Stimulated activated naive CD4-positive, alpha-beta T cell treated with Interleukin-2 at 50 U/mL for 16 hours (primary cell): ENCODE measurements at places on chromosomes 3 and 15.

DNA sequence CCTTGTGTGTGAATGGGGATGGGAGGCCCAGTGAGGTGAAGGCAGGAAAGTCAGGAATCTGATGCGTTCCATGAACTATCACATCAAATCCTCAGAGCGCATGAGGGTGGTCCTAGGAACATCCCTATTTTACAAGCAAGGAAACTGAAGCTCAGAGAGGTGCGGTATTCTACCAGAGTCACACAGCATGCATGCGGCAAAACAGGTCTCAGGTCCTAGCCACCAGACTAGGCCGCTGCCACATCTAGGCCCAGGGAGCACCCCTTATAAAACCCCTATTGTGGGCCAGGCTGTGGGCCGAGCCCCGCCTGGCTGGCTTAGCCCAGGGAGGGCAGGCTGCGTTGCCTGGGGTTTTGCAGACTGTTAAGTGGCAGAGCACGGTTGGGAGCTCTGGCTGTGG lies 17.9 kb upstream of the GRIP2 start:
- DNase-seq: no peak

DNA sequence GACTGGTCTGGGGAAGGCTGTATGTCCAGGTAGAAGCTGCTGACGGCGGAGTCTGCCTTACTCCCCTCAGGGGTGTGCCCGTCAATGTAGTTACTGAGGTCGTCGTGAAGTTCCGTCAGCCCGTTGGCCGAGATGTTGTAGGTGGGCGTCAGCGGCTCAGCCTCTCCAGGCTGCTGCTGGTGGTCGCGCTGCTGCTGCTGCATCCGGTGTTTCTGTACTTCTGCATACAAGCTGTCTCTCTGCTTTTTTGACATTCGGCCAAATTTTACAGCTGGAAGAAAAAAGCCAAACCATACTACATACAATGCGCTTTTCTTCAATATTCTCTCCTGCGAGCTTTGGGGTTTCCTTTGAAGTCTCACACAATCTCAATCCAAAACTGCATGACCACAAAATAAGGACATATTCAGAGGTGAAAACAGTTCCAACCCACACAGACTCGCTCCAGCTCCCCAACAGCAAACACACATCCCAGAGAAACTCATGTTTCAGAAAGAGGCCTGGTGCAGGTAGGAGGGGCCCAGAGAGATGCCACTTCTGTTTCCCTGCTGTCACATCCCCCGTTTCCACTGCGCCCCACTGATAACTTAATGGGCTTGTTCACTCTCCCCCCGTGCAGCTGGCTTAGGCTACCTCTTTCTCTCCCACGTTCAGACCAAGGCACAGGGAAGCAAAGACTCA lies 32.5 kb upstream of the ICE2 start:
- no peak for DNase-seq

DNA sequence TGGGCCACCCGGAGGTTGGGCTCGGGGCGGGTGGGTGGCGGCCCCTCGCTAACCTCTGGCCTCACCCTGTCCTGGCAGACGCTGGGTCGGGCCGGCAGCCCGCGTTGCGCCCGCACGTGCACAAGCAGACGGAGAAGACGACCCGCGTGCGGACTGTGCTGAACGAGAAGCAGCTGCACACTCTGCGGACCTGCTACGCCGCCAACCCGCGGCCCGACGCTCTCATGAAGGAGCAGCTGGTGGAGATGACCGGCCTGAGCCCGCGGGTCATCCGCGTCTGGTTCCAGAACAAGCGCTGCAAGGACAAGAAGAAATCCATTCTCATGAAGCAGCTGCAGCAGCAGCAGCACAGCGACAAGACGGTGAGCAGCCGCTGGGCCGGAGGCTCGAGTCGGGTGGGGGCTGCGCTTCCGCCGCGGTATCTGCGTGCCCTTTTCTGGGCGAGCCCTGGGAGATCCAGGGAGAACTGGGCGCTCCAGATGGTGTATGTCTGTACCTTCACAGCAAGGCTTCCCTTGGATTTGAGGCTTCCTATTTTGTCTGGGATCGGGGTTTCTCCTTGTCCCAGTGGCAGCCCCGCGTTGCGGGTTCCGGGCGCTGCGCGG lies 3.7 kb downstream of the ISL2 start:
- DNase-seq: no peak

DNA sequence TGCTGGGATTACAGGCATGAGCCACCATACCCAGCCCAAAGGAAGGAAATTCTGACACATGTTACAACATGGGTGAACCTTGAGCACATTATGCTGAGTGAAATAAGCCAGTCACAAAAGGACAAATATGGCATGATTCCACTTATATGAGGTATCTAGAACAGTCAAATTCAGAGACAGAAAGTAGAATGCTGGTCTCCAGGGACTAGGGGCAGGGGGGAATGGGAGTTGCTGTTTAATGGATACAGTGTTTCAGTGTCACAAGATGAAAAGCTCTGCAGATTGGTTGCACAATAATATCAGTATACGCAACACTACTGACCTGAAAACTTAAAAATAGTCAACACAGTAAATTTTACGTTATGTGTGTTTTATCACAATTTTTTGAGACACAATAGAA lies 4.1 kb downstream of the SPATA12 start:
- DNase-seq: no peak
